ENCODE measurements at places on chromosomes 1 and 21.
A peak's percentile ranks its signal among the peaks of the same experiment; 100 is the strongest.

GRCh38 chr1:175783126-175783722 is 39.8 kb upstream of the TNR start:
- DNase-seq = no peak

DNA sequence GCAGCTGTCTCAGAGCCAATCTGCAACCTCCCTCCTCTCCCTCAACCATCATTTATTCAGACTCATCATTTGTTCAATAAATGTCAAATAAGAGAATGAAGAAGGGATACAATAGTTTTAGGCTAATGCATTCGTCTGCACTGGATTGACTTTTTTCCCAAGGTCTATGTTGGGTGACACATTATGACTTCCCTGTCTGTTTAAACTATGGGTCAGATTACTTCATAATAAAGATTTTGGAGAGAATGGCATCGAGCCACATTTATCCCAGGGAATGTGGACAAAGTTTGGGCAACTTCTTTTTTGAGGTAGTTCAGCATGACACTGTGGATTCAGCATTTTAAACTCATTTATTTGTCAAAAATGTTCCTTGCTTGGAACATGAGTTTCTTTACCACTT is 107.4 kb upstream of the ADGRL2 start:
- no peak for DNase-seq

DNA sequence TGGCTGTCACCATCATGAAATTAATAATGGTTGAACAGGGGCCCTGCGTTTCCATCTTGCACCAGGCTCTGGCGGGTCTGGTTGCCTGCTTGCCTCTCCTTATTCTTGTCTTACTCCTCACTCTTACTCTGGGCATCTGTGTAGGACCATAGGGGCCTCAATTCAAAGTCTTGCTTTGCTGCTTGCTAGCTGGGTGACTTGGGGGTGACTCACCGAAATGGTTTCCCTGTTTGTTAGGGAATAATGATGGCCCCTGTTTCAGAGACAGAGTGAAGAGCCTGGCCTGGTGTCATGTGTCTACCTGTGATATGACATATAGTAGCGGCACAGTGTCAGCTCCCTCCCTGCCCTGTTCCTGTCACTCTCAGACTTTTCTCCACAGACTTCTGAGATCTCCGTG is 24.6 kb downstream of the KCNC4 start:
- DNase-seq = no peak

GRCh38 chr1:247324923-247325322 is 6.7 kb downstream of the ZNF496 start:
- no peak for DNase-seq

DNA sequence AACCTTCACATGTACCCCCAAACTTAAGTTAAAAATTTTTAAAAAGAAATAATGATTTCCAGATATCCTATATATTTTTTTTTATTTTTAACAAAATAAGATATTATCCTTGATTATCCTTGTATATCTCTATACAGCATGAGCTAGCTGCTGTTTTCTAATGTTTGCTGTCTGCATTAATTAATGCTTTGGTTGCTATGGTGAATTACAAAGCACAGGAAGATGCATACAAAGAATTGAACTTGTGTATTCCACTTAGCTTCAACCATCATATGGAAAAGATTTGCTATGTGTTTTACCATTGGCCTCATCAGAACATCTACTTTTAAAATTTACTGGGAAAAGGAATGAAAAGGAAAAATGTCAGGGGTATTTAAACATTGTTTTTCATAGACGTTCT is 35.4 kb downstream of the VPS45 start:
- peak; percentile 2 for DNase-seq

GRCh38 chr1:246921481-246921880 is 10.3 kb downstream of the AHCTF1 start:
- DNase-seq = no peak

DNA sequence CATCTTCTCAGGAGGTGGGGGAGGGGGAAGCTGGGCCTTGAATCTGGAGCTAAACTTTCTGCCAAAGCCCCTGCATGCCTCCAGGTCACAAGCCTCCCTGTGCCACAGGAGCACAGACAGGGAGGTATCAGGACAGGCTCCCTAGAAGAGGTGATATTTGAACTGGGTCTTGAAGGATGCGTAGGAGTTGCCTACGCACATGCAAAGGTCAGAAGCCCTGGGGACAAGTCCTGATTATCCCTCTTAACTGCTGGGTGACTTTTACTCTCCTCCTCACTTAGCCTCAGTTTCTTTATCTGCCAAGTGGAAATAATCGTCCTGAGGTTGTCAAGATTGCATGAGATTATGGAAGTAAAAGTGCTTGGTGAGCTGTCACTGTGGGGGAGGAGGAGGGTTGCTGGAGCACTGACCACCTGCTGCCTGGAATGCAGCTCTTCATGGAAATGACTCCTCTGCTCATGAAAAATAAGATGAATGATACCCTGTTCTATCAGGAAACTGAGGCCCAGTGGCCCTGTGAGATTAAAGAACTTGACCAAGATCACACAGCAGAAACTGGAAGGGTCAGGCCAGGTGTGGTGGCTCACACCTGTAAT is 50.6 kb upstream of the LAPTM5 start:
- no peak for DNase-seq

- no peak for DNase-seq
Measured at GRCh38 chr1:6762060-6762459, 23.2 kb upstream of the CAMTA1 start.

GRCh38 chr1:67159233-67159632 is 7.0 kb upstream of the IL23R start:
- no peak for DNase-seq

- DNase-seq = no peak
Measured at GRCh38 chr1:39833621-39834385, 45.1 kb upstream of the BMP8B start.

DNA sequence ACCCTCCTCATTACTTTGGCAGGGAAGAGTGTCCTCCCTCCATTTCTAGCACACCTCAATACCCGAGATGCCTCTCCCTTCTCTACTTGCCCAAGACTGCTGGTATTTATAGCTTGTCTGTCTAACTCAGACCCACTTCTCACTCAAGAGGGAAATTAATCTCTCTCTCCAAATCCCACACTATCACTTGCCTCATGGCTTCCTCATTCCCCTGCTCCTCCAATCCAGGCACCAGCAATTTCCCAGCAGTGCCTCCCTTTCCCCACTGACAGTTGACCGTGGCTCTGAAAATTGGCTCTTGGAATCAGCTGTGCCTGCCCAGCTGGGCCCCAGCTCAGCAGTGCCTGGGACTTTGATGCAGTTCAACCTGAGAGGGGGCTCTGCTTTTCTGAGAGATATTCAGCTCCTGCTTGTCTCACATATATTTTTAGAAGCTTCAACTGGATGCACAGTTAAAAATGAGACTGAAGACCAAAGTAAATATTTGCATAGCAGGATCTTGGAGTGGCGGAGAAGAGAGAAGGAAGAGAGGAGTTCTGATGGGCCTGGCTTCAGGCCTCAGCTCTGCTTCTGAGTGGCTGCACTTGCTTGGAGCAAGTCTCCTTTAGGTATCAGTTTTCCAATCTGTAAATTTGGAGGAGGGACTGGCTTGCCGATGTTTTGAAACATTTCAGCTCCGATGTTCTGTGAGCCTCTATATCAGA is 81.1 kb upstream of the SPATA6 start:
- no peak for DNase-seq

DNA sequence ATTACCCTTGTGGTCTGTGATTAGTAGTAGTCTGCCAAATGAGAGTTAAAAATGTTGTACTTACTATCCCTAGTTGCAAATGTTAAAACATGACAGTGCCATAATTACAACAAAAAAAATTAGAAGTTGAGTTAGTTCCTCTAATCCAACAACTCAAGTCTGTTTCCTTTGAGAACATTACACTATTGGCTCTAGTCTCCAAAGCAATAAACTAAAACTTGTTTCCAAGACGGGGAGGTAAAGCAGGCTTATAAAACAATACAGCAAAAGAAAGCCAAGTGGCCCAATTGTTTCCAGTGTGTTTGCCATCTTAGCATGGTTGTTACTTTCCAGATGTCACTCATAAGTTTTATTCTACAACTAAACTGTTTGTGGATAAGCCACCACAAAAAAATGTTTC is 11.6 kb downstream of the KYAT3 start:
- DNase-seq = no peak

DNA sequence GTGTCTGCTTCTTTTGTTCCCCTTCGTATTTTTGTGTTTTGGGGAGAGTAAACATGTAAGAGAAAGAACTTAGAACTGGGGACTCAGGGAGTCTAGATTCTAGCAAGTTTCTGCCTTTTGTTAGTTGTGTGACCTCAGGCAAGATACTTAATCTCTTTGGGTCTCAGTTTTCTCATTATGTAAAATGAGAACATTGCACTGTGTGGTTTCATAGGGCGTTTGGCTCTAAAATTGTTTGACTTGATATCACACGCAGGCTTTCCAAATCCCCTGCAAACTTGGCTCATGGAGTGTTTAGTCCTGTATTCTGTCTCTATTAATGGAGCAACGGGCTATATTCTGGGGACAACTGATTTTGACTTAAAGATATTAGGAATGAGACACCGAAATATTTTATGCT is 57.7 kb downstream of the NTNG1 start:
- no peak for DNase-seq

- DNase-seq = no peak
Measured at GRCh38 chr1:226684026-226684425, 55.1 kb downstream of the ITPKB start.

GRCh38 chr1:225914947-225915346 is 9.1 kb downstream of the PYCR2 start:
- DNase-seq = no peak

GRCh38 chr1:117852853-117853553 is 76.4 kb downstream of the GDAP2 start:
- no peak for DNase-seq

DNA sequence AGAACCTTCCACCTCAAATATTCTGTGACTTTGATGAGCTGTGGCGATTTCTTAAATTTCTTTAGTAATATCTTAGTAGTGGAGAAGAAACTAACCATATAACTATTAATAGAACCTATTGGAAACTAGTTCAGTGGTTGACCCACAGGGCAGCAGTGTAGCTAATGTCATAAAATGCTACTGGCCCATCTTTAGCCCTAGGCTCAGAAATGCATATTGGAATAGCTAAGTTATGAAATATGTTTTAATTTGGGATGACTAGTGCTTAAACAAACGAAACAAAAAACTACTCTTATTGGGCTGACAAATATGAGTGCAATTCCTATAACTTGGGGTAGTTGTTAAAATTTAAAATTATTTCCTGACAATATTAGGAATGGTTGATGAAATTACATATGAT is 20.2 kb downstream of the MACO1 start:
- no peak for DNase-seq

GRCh38 chr1:67844988-67845387 is 11.7 kb upstream of the GNG12 start:
- DNase-seq = no peak

GRCh38 chr1:181947441-181947840 is 114.1 kb downstream of the ZNF648 start:
- no peak for DNase-seq

DNA sequence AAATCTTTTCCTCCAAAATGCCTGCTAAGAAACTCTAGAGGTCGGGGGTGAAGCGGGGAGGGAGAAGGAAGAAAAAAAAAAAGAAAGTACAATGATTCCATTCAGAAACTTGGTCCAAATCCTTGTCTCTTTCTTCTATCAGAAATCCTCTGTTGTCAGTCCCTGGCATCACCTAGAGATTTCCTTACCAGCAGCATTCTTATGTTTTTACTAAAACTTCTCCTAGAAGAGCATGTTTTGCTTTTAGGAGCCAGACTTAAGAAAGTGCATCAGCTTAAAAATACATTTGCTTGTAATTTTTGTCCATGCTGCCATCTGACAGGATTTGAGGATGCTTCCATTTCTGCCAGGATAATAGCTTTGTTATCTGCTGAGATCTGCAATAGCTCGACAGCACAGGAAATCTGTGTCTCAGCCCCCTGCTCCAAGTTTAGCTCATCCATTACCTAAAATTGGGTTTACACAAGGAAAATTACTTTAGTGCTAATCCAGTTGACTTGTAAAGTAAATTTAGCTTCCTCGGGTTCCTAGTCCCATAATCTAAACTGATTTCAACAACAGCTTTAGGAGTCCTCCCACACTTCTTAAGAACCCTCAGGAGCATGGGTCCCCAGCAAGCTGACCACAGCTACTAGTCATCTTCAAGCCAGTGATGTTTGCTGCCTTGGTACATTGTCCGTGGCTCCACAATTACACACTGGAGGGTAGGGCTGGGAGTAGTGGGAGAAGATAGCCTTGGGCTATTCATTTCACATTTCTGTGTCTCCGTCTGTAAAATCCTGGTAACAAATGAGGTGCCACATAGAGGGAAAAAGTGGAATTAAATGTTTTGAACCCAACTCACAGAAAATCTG is 92.3 kb upstream of the UBE2U start:
- DNase-seq = no peak

- no peak for DNase-seq
Measured at GRCh38 chr21:28317177-28317950, 675.3 kb downstream of the LTN1 start.

GRCh38 chr1:76219366-76219818 is 144.8 kb downstream of the ST6GALNAC3 start:
- DNase-seq = no peak

DNA sequence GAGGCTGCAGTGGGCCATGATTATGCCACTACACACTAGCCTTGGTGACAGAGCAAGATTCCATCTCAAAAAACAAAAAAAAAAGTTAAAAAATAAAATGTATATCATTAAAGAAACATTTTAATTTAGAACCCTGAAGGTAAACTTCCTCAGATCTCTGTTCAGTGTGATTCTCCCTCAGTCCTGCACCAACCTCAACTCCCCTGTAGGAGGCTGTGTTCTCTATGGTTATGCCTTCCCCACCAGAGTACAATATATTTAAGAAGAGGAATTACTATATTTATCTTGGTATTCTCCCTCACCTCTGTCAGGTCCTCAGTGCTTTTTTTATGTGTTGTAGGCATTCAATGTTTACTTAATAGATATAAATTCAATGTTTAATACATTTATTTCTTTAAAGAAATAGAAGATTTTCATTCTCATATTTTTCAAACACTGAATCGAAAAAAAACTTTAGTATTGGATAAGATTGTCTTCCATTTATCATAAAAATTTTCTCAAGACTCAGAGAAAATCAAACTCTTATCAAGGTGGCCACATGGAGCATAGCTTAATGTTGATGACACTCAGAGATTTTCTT is 4.8 kb upstream of the LRRC8B start:
- peak; percentile 25 for DNase-seq

- DNase-seq = no peak
Measured at GRCh38 chr1:211114446-211114845, 19.5 kb downstream of the KCNH1 start.

GRCh38 chr1:240093120-240093961 is 1.7 kb downstream of the FMN2 start:
- DNase-seq = peak; percentile 24

- peak; percentile 48 for DNase-seq
Measured at GRCh38 chr1:223364685-223365382, 858 bp upstream of the SUSD4 start.

GRCh38 chr21:45022348-45022675 is 52.1 kb upstream of the ADARB1 start:
- DNase-seq = no peak

All from NCI-H1436 (cell line).